ENCODE measurements at places on chromosomes 13 and 19.
A peak's percentile ranks its signal among the peaks of the same experiment; 100 is the strongest.

DNA sequence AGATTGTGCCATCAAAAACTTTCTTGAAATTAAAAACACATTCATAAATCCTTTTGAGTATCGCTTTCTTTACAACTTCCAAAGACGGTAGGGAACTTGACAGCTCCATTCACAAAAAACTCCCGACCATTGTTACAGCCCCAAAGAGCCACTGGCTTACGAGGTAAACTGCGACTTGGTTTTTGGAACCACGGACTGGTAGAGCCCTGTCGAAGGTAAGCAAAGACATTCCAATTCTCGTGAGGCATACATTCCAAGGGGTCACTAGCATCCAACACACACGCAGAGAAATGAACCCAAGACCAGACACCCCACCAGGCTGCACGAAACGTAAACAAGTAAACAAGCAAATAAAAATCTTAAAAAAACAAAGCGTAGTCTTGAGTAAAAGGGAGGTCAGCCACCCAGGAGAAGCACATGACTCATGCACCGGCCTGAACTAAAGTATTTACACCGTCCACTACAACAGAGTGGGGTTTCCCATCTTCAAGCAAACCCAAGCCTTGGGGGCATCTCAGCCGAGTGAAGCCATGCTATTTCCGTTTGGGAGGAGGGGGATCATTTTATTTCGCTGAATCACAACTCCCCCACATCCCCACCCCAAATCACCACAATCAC, 1.4 kb downstream of the BRD4 start:
- no peak for DNase-seq

- peak; percentile 17 for DNase-seq
These were observed 1.3 kb downstream of the CARM1 start for GRCh38 chr19:10872546-10873107.

DNA sequence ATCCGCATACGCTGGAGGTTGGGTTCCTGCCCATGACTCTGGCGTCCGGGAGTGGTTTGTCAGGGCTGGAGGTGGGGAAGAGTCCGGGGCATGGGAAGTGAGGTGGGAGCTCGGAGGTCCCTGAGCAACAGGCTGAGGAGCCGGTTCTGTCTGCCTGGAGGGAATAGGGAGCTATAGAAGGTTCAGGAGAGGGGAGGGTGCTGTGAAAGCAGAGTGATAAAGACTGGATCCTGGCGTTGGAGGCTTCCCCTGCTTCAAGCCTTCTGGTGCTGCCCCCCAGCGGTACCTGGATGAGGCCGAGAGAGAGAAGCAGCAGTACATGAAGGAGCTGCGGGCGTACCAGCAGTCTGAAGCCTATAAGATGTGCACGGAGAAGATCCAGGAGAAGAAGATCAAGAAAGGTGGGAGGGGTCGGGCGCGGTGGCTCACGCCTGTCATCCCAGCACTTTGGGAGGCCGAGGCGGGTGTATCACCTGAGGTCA, 2.6 kb downstream of the HMG20B start:
- DNase-seq: no peak

DNA sequence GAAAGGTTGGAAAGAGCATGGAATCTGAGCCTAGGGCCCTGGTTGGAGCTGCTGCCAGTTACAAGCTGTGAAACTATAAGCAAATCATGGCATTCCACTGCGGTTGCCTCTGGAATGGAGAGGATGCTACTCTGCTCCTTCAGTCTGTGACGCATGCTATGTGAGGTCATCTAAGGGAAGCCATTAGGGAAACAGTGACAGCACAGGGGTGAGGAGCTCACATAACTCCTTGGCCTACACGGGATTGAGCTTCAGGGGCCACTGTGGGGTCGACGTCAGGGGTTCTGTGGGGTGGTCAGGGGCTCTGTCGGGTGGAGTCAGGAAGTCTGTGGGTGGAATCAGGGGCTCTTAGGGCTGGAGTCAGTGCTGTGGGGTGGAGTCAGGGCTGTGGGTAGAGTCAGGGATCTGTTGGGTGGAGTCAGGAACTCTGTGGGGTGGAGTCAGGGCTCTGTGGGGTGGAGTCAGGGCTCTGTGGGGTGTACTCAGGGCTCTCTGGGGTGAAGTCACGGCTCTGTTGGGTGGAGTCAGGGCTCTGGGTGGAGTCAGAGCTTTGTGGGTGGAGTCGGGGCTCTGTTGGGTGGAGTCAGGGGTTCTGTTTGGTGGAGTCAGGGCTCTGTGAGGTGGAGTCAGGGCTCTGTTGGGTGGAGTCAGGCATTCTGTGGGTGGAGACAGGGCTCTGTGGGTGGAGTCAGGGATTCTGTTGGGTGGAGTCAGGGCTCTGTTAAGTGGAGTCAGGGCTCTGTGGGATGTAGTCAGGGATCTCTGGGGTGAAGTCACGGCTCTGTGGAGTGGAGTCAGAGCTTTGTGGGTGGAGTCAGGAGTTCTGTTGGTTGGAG, 35.8 kb upstream of the MEDAG start:
- no peak for DNase-seq

DNA sequence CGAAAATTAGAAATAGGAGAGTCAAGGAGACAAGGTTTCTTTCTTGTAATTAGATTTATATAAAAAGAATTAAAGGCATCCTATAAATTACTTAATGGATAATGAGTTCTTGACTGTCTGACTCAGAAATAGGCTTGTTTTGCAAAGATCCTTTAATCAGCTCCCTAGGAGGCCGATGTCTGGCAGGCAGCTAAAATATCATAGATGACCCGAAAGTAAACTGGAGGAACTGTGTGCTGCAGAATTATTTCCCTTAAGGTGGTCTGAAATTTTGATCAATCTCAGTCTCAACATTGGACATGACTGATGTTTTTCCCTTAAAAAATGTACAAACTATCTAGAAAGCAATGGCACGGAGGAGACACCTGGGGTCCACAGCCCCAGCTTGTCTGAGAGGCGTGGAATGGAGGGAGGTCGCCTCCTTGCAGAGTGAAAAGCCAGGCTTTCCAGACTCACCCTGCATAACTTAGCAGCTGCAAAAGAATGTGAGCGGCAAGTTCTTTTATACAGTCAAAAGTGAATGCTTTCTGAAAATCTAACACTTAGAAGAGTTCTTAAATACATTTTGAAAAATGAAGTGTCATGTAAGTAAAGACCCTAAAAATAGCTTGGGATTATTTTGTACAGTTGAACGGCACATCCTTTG, 44.8 kb downstream of the MBNL2 start:
- DNase-seq: no peak

DNA sequence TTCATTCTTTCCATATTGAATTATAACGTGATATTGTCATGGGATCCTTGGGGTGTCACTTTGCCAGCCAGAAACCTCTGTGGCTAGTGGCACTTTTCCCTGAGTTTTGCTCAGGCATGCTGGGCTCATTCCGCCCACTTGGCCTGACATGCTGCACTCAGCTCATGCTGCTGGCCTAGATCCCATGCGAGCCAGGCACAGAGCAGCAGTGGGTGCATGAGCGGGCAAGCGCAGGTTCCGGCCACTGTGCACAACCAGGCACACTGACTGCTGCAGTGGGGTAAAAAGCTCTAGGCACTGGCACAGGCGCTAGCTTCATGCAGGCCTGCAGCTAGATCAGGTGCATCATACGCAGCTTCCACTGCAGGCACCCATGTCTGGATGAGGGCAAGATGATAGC, 221.2 kb downstream of the MAB21L1 start:
- DNase-seq: no peak

DNA sequence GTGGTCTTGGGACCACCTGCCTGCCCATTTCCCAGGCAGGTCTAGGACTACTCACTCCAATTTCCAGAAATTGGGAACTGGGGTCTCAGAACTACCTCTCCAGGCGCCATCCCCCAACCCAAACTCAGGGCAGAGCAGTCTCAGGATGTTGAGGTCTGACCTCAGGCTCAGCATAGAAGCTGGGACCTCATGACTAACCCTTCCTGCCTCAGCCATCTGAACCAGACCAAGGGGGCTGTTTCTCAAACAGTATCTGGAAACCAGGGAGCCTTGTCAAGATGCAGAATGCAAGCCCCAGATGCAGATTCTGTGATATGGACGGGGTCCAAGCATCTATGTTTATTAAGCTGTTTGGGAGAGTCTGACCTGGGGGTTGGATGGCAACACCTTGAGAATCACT, 1.3 kb downstream of the FBXW9 start:
- DNase-seq: no peak
